Globus pallidus (tissue), 1 donor: ENCODE measurements at places on chromosomes 11 and 22.

DNA sequence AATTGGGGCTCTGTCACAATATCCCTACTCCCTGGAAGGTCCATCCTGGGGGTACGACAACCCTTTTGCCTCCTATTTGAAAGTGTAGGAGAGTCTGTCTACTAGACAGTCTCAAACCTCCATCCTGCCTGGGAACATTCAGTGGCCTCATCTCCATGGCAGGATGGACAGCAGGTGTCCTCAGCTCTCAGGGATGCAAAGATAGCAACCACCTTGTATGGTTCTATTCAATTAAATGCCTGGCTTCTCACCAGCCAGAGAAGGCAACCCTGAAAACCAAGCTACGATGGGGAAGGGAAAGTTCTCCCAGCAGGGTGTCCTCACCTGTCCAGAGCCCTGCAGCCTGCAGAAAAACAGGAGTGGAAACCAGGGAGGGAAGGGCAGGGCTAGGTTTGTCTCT is 164.9 kb downstream of the MIAT start:
- no peak for DNase-seq

- DNase-seq: no peak
Observed at GRCh38 chr22:49183208-49183825, 644.4 kb downstream of the BRD1 start.

DNA sequence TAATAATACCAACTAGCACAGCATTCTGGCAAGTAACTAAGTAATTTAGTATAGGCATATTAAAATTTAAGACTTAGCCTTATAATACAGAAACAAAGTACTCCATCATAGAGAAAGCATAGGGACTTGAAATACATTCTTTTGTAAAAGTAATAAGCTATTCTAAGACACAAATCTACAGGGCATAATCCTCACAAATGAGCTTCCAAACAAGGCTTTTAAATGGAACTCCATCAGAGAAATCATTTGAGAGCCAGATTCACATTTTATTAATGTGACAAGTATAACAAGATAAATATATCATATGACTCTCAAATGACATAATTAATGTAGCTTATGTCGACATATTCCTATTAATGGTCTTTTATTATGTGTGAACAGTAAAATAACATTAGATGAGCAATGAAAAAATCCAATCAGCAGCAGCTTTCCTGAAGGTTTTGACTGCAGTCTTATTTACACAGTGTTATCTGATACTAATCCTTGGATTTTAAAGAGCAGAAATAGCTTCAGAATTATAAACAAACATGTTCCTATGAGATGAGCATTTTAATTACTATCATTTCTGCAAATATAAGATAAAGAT is 241.4 kb downstream of the TTC28 start:
- DNase-seq: no peak

DNA sequence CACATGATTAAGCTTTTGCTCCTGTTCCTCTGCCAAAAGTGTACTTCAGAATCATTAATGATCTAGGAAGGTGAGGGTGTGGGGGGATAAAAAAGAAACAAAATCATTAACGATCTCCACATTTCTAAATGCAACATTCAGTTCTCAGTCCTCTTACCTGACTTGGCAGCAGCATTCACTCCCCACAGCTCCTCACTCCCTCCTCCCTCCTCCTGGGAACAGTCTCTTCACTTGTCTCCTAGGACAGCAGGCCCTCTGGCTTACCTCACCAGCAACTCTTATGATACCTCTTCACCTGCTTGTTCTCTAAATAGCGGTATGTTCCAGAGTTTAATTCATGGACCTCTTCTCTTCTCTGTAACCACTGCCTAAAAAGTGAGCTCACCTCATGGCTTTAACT is 56.5 kb upstream of the APOA1 start:
- no peak for DNase-seq

GRCh38 chr22:42661985-42662831 is 13.0 kb upstream of the CYB5R3 start:
- DNase-seq: peak; percentile 54

DNA sequence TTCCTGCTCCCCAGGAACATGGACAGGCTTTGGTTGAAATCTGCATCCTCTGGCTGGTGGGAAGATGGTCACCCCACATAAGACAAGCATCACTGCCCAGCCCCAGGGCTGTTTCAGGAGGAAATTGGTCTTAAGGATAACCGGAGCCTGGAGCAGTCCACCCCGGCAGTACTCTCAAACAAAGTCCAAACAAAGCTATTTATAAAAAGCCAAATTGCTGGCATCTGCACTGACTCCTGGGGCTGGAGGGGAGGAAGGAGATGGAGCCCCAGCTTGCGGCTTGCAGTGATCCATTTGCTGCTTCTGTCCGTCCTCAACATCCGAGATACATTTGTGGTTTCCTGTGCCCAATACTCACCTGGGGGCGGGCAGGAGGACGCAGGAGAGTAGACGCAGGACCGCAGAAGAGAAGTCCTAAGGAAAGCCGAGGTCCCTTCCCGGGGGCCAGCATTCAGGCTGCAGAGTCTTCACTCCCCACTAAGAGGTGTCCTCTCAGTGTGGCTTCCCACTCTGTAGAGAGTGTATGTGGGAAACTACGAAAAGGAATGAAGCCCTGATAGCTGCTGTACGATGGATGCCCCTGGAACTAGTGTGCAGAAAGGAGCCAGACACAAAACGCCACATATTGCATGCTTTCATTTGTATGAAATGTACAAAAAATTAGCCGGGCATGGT is 107.3 kb upstream of the FGF3 start:
- DNase-seq: no peak
